ENCODE measurements at places on chromosomes 5 and 9. TPM values are rescaled to one million over a fixed set of nuclear protein-coding genes. Genes with fewer than 3 reads are reported as not detected.

Gene BHMT
- total RNA-seq, result not detected

Gene IFNB1
- total RNA-seq, result not detected

- ATAC-seq, result no peak
Observed at GRCh38 chr9:117368684-117369230, 46.1 kb downstream of the ASTN2 start.

- no peak for ATAC-seq
Observed at GRCh38 chr5:24364711-24365110, 280.1 kb downstream of the CDH10 start.

DNA sequence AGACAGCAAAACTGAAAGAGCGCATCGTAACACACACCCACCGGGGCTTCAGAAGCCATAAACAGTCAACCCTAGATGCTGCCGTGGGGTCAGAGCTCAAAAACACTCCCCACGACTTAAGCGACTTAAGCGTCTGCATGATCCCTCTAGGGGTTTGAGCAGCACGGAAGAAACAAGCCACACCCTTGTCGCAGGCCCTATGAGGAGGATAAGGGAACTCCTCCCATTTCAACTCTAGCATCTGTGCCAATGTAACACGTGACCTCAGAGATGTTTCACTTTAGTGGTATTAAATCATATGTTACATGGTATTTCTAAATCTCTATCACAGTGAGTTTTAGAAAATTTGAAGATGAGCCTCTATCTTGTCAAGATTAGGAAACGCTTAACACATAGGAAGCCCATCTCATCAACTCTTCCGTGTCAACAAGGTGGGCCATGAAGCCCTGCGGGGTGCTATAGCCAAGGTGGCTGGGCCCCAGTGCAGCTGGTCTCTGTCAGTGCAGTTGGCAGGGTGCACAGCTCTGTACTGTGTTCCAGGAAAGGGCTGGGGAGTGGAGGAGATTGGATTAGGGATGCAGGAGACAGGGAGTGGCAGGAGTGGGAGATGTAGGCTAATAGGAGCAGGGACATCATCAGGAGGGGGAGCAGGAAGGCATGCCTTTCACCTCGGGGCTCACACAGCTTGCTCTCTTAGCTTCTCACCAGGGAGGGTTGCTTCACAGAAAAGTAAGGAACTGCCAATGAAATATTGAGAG, 33.1 kb downstream of the ZCCHC9 start:
- no peak for ATAC-seq

DNA sequence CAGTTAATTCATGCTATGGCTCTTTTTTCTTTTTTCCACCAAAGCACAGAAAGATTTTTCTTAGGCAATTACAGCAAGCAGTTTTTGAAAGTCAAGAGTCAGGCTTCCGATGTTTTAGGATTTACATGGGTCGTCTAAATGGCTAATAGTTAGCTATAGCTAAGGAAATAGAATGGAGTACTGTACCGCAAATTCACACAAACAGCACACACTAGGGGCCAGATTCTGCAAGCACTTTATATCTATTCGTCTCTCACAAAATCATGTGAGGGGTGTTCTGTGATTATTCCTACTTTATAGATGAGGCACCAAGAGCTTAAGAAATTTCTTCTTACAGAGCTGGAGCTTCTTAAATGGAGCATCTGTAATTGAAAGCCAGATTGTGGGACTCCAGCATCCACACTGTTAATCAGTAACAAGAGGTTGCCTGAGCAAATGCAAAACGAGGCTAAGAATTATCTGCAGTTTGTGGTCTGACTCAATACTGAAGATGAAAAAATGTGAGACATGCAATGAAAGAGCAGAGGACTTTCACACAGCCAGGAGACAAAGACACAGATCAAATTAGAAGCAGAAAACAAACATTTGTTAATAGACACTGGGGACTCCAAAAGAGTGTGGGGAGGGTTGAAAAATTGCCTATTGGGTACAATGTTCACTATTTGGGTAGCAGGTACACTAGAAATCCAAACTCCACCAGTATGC, 62.7 kb upstream of the CTXN3 start:
- ATAC-seq, result peak; percentile 56

- peak; percentile 9 for ATAC-seq
Observed at GRCh38 chr5:132464156-132464939, 26.2 kb downstream of the IRF1 start.

DNA sequence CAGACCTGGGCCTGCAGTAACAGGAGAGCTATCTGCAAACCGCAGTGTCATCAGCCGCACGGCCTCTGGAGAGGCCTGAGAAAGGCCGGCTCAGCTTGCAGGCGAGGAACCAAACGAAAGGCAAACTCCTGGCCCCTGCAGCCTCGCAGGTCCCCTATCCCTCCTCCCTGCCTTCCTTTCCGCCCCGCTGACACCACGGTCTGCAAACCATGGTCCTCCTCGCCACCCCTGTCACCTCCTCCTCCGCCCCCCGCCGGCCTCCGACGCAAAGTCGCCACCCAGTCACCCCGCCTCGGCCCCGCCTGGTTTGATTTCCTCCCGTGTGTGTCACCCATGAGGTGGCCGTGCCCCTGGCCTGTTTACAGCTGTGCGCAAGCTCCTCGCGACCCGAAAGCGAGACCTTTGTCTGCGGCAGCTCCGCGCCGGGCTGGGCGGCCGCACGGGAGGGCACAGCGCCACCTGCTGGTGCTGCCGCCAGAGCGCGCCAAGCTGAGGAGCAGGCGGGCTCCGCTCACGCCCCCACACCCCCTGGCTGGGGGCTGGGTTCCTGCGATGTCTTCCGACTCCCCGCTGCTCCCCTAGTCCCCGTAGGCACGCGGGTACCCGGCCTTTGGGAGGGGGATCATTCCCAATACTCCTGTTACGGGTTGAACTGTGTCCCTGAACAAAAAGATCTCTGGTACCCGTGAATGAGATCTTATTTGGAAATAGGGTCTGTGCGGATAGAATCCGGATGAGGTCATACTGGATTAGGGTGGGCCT, 19.4 kb downstream of the GBGT1 start:
- peak; percentile 73 for ATAC-seq

GRCh38 chr9:36772449-36773403, 200.0 kb downstream of the MELK start:
- no peak for ATAC-seq

- no peak for ATAC-seq
Observed at GRCh38 chr9:11103525-11103924, 490.7 kb upstream of the PTPRD start.
